Hepatocyte (in vitro differentiated cells): ENCODE measurements at places on chromosomes 2 and 18. TPM values are rescaled to one million over a fixed set of nuclear protein-coding genes. Genes with fewer than 3 reads are reported as not detected.

PKDCC gene
- 278 and 339 TPM in 2 replicates for total RNA-seq

ICOS gene
- 0.08 and 0.10 TPM in 2 replicates for total RNA-seq

BMPR2 gene
- 40.9 and 42.2 TPM in 2 replicates for total RNA-seq

C2orf80 gene
- total RNA-seq = not detected in 2 replicates

MC4R gene
- not detected in 2 replicates for total RNA-seq

SLC8A1 gene
- 8.9 and 11.7 TPM in 2 replicates for total RNA-seq

TMEM163 gene
- total RNA-seq = 0.40 and 1.1 TPM in 2 replicates

PHLPP1 gene
- 12.6 and 14.3 TPM in 2 replicates for total RNA-seq

SLC23A3 gene
- total RNA-seq = 1.4 and 1.5 TPM in 2 replicates

RFTN2 gene
- 8.1 and 8.7 TPM in 2 replicates for total RNA-seq

DIPK1C gene
- total RNA-seq = 0.40 and 0.56 TPM in 2 replicates
